ENCODE measurements at places on chromosomes 11 and 22.
A peak's percentile ranks its signal among the peaks of the same experiment; 100 is the strongest.

DNA sequence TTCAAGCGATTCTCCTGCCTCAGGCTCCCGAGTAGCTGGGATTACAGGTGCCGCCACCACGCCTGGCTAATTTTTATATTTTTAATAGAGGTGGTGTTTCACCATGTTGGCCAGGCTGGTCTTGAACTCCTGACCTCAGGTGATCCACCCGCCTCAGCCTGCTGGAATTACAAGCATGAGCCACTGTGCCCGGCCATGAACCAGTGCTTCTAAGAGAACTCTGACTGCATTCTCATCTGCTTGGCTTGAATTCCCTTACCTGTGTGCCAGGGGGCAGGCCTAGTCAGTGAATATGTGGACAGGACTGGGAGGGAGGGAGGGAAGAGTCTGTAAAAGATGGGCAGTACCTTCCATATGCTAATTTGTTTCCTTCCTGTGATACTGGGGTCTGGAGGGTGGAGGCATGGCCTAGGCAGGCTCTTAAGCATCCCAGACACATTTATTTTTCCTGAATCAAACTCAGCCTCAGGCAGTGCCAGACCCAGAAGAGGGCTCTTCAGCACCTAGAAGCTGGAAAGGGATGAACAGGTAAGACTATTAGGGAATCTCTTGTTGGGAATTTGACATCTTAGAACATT, 6.6 kb downstream of the RPS25 start:
- peaks cover 33% of the 10 kb centered on the region for H3K4me1 ChIP-seq
- no peak overlapping the region for H3K4me3 ChIP-seq
- DNase-seq, result no peak
- no peaks in the 10 kb centered on the region for H3K27me3 ChIP-seq

DNA sequence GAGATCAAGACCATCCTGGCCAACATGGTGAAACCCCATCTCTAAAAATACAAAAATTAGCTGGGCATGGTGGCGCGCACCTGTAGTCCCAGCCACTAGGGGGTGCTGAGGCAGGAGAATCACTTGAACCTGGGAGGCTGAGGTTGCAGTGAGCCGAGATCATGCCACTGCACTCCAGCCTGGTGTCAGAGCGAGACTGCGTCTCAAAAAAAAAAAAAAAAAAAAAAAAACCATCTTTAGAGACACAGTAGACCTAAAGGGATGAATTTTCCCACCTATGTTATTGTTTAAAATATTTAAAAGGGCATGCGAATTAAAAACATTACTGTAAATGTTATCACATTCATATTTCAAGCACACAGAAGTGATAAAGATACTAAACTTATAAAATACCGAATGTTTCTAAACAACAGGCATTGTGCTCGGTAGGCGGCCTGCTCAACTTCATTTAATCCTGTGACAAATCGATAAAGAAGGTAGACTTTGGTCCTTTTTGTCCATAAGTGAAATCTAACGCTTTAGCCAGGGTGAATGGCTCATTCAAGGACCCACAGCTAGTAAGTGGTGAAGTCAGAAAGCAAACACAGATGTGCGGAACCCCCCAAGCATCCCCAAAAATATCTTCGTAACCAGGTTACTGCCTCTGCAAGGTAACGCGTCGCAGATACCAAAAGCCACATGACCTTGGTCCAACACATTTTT, 16.1 kb downstream of the NCAPD3 start:
- H3K36me3 ChIP-seq, result peaks cover 65% of the 10 kb centered on the region
- H3K4me3 ChIP-seq, result no peak overlapping the region
- H3K4me1 ChIP-seq, result peaks cover 6% of the 10 kb centered on the region
- DNase-seq, result peak; percentile 35
- no peak overlapping the region for H3K27ac ChIP-seq

GRCh38 chr11:66239998-66240780, 28.2 kb upstream of the RAB1B start:
- no peak for DNase-seq
- peaks cover 52% of the 10 kb centered on the region for H3K36me3 ChIP-seq
- H3K27ac ChIP-seq, result peak overlapping the region; percentile 57

GRCh38 chr11:120562806-120563425, 51.4 kb downstream of the GRIK4 start:
- H3K4me3 ChIP-seq, result no peak overlapping the region
- peaks cover 30% of the 10 kb centered on the region for H3K27me3 ChIP-seq
- H3K27ac ChIP-seq, result peak overlapping the region; percentile 25
- no peak for DNase-seq
- H3K4me1 ChIP-seq, result peaks cover 38% of the 10 kb centered on the region

DNA sequence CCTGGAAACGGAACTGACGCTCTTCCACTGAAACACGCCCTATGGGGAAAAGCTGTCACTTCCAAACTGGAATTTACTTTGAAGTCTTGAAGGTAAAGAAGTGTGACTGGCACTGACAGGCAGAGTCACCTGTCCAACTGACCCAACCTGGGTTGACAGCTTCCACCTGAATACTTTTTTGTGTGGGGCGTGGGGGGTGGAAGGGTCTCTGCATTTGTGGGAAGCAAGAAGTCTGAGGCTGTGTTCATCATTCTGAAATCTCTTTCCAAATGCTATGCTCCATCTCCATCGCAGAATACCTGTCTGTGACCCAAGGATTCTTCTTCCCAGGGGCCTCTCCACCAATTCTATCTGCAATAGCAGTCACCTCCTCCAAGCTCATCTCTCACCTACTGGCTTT, 7.8 kb downstream of the IFT27 start:
- peaks cover 45% of the 10 kb centered on the region for H3K36me3 ChIP-seq
- H3K27ac ChIP-seq, result no peak overlapping the region
- no peaks in the 10 kb centered on the region for H3K27me3 ChIP-seq
- no peak overlapping the region for H3K4me3 ChIP-seq
- H3K4me1 ChIP-seq, result peaks cover 35% of the 10 kb centered on the region

DNA sequence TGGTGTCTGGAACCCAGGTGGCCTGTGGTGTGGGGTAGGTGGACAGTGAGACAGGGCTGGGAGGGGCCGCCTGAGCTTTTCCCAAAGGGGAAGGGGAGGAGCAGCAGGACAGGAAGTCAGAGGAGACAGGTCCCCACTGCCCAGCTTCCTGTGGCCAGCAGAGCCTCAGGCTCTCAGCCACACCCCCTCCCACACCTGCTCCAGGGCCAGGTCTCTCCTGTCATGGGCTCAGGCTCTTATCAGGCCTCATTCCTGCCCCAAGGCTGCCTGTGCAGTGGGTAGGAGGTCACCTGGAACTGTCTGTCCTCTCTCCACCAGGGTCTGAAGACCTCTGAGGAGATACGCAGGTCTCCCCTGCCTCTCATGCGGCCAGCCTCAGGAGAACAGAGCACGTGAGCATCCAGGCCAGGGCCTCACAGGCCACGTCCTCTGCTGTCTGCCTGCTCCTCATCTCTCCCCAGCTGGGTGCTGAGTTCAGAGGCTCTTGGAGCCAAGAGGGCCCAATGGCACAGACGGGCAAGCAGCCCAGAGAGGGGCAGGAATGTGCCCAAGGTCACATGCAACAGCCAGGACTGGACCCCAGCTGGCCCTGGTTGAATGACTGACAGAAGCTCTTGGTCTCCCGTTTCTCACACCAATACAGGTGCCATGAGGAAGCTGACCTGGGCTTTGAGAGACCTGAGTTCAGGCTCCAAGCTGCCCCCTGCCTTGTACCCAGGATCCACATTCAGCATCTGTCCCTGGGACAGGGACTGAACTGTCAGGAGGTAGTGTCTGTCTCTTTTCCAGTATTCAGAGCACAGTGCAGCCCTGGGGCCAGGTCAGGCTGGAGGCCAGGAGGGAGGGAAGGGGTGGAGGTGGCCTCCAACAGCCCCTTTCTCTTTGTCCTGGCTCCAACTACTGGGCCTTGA, 16.7 kb downstream of the STARD10 start:
- peak overlapping the region; percentile 48 for H3K27ac ChIP-seq
- no peaks in the 10 kb centered on the region for H3K27me3 ChIP-seq
- DNase-seq, result no peak
- peaks cover 18% of the 10 kb centered on the region for H3K4me1 ChIP-seq

GRCh38 chr11:90373971-90374370, 151.1 kb upstream of the CHORDC1 start:
- H3K27ac ChIP-seq, result no peak overlapping the region
- H3K4me1 ChIP-seq, result no peaks in the 10 kb centered on the region
- no peak overlapping the region for H3K4me3 ChIP-seq

DNA sequence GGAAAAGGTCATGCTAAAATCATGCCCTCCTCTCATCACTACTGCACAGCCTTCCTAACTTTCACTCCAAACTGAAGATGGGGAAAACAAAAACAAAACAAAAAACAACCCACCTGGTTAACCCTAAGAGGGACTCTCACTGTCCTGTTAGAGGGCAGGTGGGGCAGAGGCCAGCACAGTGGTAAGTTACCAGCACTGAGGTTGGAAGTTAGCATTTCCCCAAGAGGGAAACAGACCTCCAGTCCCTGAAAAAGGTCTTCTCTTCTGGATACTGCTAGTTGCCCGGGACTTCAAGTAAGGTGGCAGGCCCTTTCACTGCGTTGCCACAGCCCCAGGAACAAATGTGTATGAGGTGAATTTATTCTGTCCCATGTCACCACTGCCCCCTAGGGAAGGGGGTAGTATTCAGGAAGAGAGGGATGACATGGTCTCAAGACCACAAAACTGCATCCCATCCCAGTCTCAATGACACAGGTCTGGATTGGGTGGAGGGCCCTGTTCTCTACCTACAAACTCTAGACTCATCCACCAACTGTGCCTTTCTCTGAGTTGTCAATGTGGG, 792 bp upstream of the ADAMTS8 start:
- H3K4me1 ChIP-seq, result peaks cover 16% of the 10 kb centered on the region

DNA sequence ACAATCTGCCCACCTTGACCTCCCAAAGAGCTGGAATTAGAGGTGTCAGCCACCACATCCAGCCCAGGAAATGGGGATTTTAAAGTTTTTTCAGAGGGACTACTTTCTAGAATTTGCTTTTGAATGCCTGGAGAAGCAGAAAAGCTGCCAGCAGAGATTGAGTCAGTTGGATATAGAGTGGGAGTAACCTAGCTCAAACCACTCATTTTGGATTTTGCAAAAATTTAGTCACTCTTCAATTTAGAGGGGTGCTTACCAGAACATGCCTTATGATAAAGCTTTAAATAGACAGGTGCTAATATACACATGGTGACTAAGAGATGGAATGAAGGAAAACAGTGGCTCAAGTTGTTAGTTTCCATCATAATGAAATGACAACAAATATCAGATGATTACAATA, 26.5 kb upstream of the PSMA1 start:
- H3K27ac ChIP-seq, result no peak overlapping the region
- peaks cover 5% of the 10 kb centered on the region for H3K4me1 ChIP-seq
- H3K27me3 ChIP-seq, result no peaks in the 10 kb centered on the region
- no peaks in the 10 kb centered on the region for H3K36me3 ChIP-seq

DNA sequence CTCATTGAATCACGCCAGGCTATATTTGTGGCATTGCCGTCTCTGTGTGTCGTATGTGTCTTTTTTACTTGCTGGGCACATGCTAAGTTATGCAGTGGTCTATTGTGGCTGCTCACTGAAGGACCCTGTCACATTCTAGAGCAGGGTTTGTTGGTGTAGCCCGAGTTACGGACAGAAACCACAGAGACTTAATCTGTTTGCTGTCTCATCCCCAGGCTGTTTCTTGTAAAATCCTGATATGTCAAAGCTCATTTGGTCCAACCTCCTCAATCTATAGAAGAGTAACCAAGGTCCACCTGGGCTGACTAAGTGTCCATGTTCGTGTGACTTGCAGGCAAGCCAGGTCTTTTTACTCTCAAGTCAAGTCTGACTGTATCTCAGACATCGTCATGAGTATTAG, 5.0 kb downstream of the DPF2 start:
- no peak overlapping the region for H3K27ac ChIP-seq
- H3K4me3 ChIP-seq, result no peak overlapping the region
- peaks cover 19% of the 10 kb centered on the region for H3K4me1 ChIP-seq
- peaks cover 16% of the 10 kb centered on the region for H3K36me3 ChIP-seq

- no peak for DNase-seq
- peaks cover 24% of the 10 kb centered on the region for H3K27me3 ChIP-seq
- no peak overlapping the region for H3K27ac ChIP-seq
- H3K4me1 ChIP-seq, result no peaks in the 10 kb centered on the region
- no peak overlapping the region for H3K4me3 ChIP-seq
Observed at GRCh38 chr11:19558189-19558986, 154.2 kb upstream of the NAV2 start.

DNA sequence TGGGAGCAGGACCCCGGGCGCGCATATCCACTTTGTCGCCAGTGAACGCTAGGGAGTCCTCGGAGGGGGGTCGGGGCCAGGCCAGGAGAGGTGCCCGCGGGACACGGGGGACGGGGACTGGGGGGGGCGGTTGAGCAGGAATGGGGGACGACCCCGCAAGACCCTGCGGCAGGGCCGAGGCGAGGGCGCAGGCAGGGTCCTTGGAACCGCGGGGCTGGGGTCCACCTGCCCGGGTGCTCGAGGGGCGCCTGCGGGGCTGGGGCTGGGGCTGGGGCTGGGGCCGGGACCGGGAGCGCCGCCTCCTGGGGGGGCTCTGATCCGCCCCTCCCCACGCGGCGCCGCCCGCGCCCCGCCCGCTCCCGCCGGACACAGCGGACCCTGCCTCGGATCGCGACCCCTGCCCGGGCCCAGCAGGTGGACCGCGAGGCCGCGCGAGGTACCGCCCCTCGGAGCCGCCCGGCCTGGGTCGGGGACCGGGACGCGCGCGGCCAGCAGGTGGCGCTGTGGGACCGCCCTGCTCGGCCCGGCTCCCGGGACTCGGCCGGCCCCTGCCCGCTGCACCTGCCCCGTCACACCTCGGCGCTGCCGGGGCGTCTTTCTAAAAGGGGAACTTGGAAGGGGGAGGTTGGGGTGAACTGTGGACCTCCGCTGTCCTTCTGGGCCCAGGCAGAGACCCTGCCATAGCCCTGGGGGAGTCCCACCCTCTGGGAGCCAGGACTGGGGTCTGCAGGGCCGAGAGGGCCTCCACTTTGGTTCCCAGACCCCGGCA, 11.0 kb downstream of the CRELD2 start:
- H3K36me3 ChIP-seq, result peaks cover 39% of the 10 kb centered on the region
- H3K4me3 ChIP-seq, result peak overlapping the region; percentile 56
- DNase-seq, result peak; percentile 75

DNA sequence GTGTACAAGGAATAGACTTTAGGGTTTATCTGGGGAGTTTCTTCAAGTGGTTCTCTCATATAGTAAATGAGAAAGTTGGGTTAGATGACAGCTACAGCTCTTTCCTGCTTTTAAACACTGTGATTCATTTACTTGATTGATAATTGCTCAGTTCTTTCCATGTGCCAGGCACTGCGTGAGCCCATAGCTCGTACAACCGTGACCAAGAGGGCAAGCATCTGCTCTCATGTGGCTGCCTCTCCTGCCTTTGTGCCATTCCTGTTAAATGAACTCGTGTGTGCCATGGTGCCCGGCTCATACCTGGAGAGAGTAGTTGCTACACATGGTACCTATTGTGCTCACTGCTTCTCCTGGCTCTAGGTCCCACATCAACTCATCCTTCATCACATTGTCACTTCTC, 206.3 kb downstream of the SNX19 start:
- peaks cover 2% of the 10 kb centered on the region for H3K27me3 ChIP-seq
- no peak overlapping the region for H3K4me3 ChIP-seq
- H3K27ac ChIP-seq, result no peak overlapping the region

DNA sequence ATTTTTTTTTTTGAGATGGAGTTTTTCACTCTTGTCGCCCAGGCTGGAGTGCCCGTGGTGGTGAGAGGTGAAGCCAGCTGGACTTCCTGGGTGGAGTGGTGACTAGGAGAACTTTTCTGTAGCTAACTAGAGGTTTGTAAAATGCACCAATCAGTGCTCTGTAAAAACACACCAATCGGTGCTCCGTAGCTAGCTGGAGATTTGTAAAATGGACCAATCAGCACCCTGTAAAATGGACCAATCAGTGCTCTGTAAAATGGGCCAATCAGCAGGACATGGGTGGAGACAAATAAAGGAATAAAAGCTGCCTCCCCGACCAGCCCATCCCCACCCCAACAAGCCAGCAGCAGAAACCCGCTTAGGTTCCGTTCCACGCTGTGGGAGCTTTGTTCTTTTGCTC, 4.4 kb upstream of the RAPSN start:
- peaks cover 6% of the 10 kb centered on the region for H3K36me3 ChIP-seq
- no peak for DNase-seq
- peaks cover 11% of the 10 kb centered on the region for H3K4me1 ChIP-seq
- no peaks in the 10 kb centered on the region for H3K27me3 ChIP-seq
- H3K4me3 ChIP-seq, result no peak overlapping the region

All from stimulated activated naive B cell treated with anti-CD40 and anti-IgM and Interleukin-4, amounts not matched to agents 10 μg/mL and 1 μg/mL and 100 μg/mL, for 72 hours (primary cell).